ENCODE measurements at places on chromosomes 3 and 15.

DNA sequence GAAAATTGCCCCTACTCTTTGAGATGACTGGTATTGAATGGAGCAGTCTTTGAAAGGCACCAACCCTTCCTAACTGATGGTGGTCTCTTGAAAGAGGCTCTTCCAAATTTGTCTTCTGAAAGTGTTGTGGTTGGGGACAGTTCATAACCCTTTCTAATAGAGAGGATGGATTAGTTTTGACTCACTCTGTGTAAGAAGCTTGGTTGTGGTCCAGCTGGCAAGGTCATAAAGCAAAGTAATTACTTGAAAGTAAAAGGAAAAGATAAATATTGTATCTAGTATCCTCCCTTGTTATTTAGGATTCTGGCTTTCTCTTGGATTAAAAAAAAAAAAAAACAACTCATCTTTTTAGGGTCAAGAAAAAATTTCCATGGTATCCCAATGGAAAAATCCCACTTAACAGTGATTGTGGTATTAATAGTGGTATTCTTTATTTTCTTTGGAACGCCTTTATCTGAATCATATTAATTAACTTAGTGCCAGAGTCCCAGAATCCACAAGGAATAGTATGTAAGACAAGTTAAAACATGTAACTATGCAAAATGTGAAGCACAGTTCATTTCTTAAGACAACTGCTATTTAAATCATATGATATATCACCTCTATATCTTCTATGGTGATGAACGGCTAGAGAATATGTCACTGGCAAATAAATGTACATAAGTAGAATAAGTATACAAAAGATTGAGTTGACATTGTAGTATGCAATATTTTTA is 469.3 kb upstream of the CDIN1 start:
- no peak for DNase-seq

- DNase-seq: no peak
Measured at GRCh38 chr15:58932710-58933280, 684 bp downstream of the SLTM start.

GRCh38 chr3:158407844-158408517 is 163.0 kb upstream of the MLF1 start:
- no peak for DNase-seq

DNA sequence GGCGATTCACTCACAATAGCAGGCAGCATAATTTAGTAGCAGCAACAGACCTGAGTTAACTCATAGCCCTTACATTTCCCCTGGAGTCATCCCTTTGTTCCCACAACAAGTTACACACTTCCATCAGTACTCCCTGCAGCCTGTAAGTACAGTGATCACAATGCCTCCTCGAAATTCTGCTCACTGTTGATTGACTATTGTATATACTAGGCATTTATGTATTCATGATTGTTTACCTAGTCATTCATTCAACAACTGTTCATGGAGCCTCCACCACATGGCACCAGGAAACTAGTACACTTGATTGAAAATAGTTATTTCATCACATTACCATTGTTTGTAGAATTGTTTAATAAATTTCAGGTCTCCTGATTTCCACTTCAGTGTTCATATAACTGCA is 71.4 kb upstream of the P3H2 start:
- no peak for DNase-seq

- DNase-seq: no peak
Measured at GRCh38 chr3:71430941-71431552, 152.5 kb downstream of the FOXP1 start.

DNA sequence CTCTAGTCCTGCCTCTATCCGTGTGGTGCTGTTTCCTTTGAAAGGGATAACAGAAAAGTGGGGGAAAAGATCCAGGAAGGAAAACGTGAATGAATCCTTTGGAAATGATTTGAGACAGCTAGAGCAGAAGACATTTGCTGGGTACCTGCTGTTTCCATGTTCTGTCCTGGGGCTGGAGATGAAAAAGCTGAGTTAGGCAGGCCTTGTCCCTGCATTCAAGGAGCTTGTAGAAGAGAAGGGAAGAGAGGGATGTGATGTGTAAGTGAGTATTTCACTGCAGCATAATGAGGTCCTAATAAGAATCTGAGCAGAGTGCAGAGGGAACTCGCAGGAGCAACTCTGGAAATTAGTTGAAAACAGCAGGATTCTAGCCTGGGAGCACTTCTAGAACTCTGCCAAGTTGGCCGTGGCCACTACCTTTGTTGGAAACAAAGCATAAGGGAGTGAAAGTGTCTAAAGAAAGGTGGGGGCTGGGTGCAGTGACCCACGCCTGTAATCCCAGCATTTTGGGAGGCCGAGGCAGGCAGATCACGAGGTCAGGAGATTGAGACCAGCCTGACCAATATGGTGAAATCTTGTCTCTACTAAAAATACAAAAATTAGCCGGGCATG is 13.8 kb upstream of the SEMA4B start:
- no peak for DNase-seq

DNA sequence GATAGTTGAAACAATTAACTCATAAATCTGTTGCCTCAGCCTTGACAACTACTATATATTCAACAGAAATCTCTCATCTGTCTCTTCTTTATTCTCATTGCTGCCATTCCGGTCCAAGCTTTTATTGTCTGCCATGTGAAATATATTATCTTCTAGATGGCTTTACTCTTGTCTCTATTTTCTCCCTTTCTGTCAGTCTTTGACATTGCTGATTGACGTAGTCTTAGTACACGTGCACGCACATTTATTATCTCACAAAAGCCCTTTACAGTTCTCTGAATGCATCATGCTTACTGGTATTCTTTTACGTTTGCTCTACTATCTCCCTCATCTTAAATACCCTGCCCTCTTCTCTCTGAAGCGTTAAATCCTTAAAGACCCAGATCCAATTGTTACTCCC is 5.6 kb downstream of the PDIA3 start:
- no peak for DNase-seq

- DNase-seq: no peak
Measured at GRCh38 chr15:39963786-39964185, 29.9 kb downstream of the EIF2AK4 start.

DNA sequence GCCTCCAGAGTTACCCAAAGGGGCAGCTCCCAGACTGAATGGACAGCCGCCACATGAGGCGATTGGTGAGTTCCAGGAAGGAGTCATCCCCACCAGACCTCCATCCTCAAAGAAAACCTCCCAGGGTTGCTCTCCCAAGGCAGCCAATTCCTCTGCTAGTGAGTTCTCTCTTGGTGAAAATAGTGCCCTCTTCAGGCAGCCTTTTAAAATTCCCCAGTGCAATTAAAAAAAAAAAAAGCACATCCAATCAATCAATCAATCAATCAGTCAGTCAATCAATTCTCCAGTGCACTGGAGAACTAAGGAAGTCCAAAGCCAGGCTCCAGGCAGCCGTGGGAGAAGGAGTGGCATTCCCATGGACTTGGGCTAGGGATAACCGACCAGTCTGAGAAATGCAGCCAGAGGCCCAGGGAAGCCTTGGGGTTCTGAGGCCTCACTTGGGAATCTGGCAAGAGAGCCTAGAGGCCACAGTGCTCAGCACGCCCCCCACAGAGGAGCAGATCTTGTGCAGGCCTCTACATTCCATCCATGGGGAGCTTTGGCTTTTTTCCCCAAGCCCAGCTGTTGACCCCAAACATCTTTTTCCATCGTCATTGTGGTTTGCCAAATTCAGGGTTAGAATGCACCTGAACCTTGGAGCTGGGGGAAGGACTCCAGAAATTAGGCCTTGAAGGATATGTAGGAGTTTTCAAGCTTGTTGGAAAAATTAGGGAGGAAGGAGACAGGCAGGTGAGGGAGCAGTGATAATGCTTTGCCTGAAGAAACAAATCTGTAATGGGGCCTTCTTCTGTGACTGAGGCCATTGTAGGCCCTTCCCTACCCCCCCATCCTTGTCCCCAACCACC is 4.8 kb downstream of the PAQR5 start:
- DNase-seq: no peak
